CD8-positive, alpha-beta memory T cell (primary cell): ENCODE measurements at places on chromosomes 12 and 14. TPM values are rescaled to one million over a fixed set of nuclear protein-coding genes. Genes with fewer than 3 reads are reported as not detected.
A peak's percentile ranks its signal among the peaks of the same experiment; 100 is the strongest.

The KIF5A gene
- total RNA-seq, result 1.8 TPM

The SLC38A4 gene
- not detected for total RNA-seq

The CCDC88C gene
- 71.7 TPM for total RNA-seq

DNA sequence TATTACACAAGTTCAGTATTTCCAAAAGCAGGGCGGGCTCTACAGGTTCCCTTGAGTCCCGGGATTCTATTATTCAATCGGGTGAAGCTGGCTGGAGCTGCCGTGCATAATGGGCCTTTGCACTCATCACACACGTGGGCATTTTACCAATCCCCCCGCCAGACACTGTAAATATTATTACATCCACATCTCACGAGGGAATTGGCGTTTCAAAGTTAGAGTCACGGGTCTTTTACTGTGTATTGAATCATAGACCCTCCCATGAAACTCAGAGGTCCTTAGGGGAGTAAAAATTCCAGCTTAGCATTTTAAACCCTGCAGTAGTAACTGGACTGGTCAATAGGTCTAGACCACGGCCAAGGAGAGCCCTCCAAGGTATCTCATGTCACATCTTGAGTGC lies 70.3 kb downstream of the MAP1LC3B2 start:
- no peak for DNase-seq

The CD4 gene
- total RNA-seq, result 1.8 TPM

DNA sequence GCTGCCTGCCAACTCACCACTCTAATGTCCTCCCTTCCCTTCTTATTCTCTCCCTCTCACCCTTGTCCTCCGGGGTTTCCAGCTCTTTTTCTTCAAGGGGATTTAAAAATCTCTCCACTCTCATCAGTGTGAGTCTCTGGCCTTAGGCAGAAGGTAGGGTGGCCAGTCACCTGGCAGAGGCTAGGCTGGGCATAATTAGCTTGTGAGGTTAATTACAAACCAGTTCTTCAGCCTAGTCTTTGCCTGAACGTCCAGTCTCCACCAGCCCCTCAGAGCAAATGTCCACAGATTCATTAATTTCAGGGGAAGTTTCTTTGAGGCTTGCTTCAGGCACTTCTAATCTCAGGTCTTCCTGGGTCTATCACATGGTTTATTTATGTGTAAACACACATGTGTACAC lies 6.7 kb downstream of the KRT7 start:
- no peak for DNase-seq

The PLEK2 gene
- 1.2 TPM for total RNA-seq

- no peak for DNase-seq
Measured at GRCh38 chr12:49868449-49868848, 25.5 kb upstream of the BCDIN3D start.

GRCh38 chr12:21800011-21800410 lies 25.5 kb upstream of the KCNJ8 start:
- DNase-seq, result no peak

The FOXM1 gene
- total RNA-seq, result 66.2 TPM

DNA sequence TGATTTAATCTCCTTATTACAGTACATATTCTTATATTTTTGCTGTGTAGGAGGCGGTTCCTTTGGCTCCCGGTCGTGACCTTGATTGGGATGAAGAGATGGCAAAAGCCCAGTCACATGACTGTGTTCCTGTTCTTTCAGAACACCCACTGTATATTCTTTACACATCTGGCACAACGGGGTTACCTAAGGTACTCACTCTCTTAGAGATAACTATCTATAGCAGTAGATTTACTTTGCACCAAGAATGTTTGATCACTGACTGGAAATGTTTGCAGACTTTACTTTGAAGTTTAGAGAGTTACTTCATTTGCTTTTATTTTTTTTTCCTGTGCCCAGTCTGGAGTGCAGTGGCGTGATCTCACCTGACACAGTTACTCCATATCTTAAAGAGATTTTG lies 65.2 kb downstream of the ACSS3 start:
- no peak for DNase-seq

DNA sequence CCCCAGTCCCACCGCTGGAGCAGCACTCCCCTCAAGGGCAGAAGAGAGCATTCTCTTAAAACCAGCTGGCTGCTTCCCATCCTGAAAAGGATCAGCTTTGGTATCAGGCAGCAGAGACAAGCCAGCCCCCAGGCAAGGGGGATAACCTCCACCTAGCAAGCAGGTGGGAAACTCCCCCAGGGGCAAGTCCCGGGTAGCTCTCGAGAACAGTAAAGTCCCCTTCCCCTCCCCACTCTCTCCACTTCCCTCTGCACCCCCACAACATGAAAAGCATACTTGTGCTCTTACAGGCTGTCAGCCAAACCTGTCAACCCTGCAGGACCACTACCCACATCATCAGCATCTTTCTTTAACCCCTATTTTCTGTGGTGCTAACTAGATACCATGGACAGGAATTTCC lies 254.0 kb downstream of the NTF3 start:
- DNase-seq, result no peak

The MRPL51 gene
- total RNA-seq, result 327 TPM

GRCh38 chr14:64549791-64550620 lies at the start of gene PPP1R36:
TSS of gene PPP1R36 (plus strand) at chr14:64549961. CDS start at chr14:64549998, 37 bp downstream.
- DNase-seq, result peak; percentile 36

- DNase-seq, result no peak
Measured at GRCh38 chr12:49260166-49260565, 4.7 kb upstream of the TUBA1C start.

- no peak for DNase-seq
Measured at GRCh38 chr12:25698772-25699171, 145.7 kb upstream of the LMNTD1 start.

The PRR4 gene
- total RNA-seq, result not detected
